ENCODE measurements at places on chromosomes 16 and 17. TPM values are rescaled to one million over a fixed set of nuclear protein-coding genes. Genes with fewer than 3 reads are reported as not detected.

Gene XAF1
- total RNA-seq, result not detected

Gene MILR1
- 9.8 TPM for total RNA-seq

Gene MYH10
- 43.4 TPM for total RNA-seq

Gene NPB
- not detected for total RNA-seq

Gene ITGA2B
- 0.52 TPM for total RNA-seq

- DNase-seq, result peak; percentile 69
- no peak overlapping the region for H3K4me3 ChIP-seq
- no peak overlapping the region for H3K27ac ChIP-seq
Measured at GRCh38 chr16:10971560-10971961, 27.2 kb downstream of the CLEC16A start.

DNA sequence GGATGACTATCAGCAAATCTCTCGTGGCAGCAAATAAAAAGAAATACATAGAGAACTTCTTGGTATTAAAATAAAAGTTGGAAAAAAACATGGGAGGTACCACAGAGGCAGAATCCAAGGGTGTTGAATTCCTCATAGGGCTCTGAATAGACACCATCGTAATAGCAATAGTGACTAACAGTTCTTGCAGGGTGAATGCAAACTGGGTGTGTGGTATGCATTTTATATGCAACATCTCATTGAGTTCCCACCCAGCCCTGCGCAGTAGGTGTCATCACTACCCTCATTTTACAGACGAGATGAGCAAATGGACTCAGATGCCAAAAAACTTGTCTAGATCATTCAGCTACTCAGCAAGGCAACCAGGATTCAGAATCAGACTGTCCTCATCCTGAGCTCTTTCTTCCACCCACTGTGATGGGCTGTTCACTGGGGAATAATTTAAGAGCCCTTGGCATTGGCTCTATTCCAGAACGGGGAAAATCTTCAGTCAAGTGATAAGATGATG, 354.6 kb upstream of the CDH11 start:
- H3K27ac ChIP-seq, result no peak overlapping the region
- no peak for DNase-seq
- H3K36me3 ChIP-seq, result no peaks in the 10 kb centered on the region
- H3K4me1 ChIP-seq, result no peaks in the 10 kb centered on the region
- no peaks in the 10 kb centered on the region for H3K27me3 ChIP-seq
- no peak overlapping the region for H3K4me3 ChIP-seq

- no peak for DNase-seq
- peaks cover 6% of the 10 kb centered on the region for H3K4me1 ChIP-seq
- no peaks in the 10 kb centered on the region for H3K36me3 ChIP-seq
Measured at GRCh38 chr16:86299882-86300610, 210.3 kb upstream of the FOXF1 start.

GRCh38 chr17:78708510-78708973, 73.5 kb downstream of the CYTH1 start:
- no peak overlapping the region for H3K27ac ChIP-seq
- peaks cover 26% of the 10 kb centered on the region for H3K36me3 ChIP-seq

- H3K36me3 ChIP-seq, result no peaks in the 10 kb centered on the region
- H3K4me1 ChIP-seq, result no peaks in the 10 kb centered on the region
- H3K4me3 ChIP-seq, result no peak overlapping the region
- no peak overlapping the region for H3K27ac ChIP-seq
- H3K27me3 ChIP-seq, result peaks cover 51% of the 10 kb centered on the region
Measured at GRCh38 chr16:21242756-21243155, 9.3 kb downstream of the ANKS4B start.

DNA sequence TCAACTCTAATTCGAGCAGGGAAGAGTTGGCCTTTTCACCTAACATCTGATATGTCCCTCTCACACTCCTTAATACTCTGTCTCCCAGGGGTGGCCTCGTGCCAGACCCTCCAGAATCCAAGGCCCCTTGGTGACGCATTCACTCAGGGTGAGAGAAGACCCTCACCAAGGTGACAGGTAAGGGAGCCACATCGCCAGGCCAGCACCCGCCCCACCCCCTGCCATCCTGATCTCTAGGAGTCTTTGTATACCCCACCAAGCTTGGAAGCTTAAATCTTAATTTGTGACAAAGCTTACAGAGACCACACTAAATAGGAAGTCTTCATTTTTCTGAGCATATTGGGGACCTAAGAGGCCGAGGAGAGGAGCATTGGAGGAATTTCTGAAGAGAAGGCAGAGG, 286.1 kb downstream of the IRF8 start:
- H3K4me1 ChIP-seq, result no peaks in the 10 kb centered on the region
- peaks cover 83% of the 10 kb centered on the region for H3K27me3 ChIP-seq
- H3K27ac ChIP-seq, result no peak overlapping the region
- H3K4me3 ChIP-seq, result no peak overlapping the region
- no peaks in the 10 kb centered on the region for H3K36me3 ChIP-seq
